ENCODE measurements at places on chromosomes 5 and 9. TPM values are rescaled to one million over a fixed set of nuclear protein-coding genes. Genes with fewer than 3 reads are reported as not detected.

The ISL1 gene
- 0.25 TPM for total RNA-seq

The C1QTNF3 gene
- 0.79 TPM for total RNA-seq

The MLANA gene
- total RNA-seq: not detected

The PCDHA9 gene
- total RNA-seq: 0.06 TPM

The PKD2L2 gene
- not detected for total RNA-seq

The ARSK gene
- 9.5 TPM for total RNA-seq

The WDR36 gene
- 59.1 TPM for total RNA-seq

The OR1N2 gene
- total RNA-seq: 0.13 TPM

The TAF11L5 gene
- total RNA-seq: not detected

The ARL14EPL gene
- total RNA-seq: not detected

The ITK gene
- not detected for total RNA-seq

The WDR70 gene
- total RNA-seq: 35.8 TPM

The TMEM174 gene
- not detected for total RNA-seq

The RNF183 gene
- not detected for total RNA-seq

The MYMK gene
- not detected for total RNA-seq

The SLC9A3 gene
- 0.68 TPM for total RNA-seq

The GRXCR2 gene
- not detected for total RNA-seq

The MEGF10 gene
- total RNA-seq: 0.06 TPM

The CARD6 gene
- 20.9 TPM for total RNA-seq

The EGFLAM gene
- 8.9 TPM for total RNA-seq

The PRXL2C gene
- total RNA-seq: 30.9 TPM

All from aortic smooth muscle cell (primary cell).